ENCODE measurements at places on chromosomes 7 and 10.

GRCh38 chr7:116380025-116380424 is 119.5 kb upstream of the CAV2 start:
- DNase-seq = no peak

DNA sequence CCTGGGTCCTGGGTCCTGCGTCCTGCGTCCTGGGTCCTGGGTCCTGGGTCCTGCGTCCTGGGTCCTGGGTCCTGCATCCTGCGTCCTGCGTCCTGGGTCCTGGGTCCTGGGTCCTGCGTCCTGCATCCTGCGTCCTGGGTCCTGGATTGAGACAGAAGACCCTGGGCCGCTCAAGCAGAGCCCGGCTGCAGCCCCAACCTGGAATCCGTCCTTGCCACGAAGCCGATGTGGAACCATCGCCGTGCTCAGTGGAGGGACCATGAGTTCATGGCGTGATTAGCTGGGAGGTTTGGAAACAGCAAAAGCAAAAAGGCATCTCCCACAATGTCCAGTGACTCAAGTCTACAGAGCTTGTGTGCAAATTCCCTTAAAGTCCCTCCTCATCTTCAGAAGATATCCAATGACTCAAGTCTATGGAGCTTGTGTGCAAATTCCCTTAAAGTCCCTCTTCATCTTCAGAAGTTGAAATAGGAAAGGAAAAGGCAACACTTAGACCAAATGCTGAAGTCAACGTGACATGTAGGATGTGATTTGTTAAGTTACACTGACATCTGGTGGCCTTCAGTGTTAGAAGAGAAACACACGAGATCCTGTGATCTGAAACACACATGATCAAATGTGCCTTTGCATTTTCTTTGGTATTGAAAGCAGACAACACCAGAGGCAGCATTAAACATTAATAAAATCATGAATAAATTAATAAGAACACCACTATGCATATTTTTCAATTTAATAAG is 179.9 kb downstream of the PTPRN2 start:
- no peak for DNase-seq

DNA sequence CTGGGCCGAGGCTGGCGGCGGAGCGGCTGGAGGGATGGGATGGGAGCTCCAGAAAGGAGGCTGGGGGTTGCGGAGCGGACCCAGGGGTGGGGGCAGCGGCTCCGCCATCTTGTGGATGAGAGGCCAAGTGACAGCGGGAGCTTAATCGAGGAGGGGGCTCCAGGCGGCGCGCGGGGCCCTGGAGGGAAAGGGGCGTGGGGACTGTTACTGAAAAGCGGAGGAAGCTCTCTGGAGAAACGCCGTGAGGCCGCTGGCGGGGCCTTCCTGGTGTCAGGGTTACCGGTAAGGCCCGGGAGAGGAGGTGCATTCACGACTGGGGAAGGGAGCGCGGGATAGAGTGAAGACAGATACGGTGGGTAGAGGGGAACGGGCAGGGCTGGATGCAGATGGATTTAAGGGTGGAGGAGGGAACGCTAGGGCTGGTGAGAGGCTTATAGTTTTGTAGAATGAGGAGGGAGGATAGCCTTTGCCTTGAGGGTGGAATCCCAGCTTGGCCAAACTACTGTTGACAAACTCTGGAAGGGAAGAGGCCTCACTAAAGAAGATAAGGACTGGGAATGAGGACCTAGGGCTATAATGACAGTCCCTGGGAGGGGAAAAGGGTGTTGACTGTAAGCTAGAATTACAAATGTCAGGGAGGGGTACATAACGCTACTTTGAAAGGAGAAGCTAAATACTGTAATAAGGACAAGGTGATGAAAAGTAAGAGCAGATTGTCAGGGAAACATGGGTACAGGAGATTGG is 535 bp downstream of the BTRC start:
- peak; percentile 9 for DNase-seq

DNA sequence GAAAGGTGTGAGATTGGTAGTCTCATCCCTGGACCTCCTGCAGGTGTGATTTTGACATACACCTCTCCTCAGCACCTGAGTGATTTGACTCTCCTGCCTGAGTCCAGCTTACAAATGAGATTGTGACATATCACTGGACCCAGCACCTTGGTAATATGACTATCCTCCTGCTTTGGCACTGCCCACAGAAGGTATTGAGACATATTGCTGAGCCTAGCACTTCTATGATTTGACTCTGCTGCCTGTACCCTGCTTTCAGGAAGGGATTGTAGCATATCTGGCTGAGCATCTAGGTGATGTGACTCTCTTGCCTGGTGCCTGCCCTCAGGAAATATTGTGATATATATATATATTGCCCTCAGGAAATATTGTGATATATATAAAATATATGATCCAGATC is 43.5 kb upstream of the ZNF680 start:
- no peak for DNase-seq
